Activated CD4-positive, alpha-beta T cell treated with anti-CD3 and anti-CD28 coated beads for 36 hours (primary cell): ENCODE measurements at places on chromosomes 16 and 17.

GRCh38 chr16:23807028-23807427, 28.8 kb upstream of the PRKCB start:
- DNase-seq, result no peak

DNA sequence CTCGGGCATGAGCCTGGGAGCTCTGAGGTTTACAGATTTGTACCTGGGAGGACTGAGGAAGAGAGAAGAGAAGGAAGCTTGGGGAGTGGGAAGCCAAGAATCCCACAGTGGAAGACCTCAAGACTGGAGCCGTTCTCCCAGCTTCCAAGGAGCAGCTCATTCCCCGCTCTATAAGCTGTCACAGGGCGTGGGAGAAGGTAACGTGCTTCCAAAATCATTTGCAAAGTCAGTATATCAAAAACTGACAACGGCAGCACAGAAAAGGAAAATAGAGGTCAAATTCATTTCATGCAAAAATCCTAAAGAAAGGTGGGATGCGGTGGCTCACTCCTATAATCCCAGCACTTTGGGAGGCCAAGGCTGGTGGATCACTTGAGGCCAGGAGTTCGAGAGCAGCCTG, 7.8 kb downstream of the PIK3R5 start:
- no peak for DNase-seq

- no peak for DNase-seq
These were observed 53.4 kb downstream of the PIMREG start for GRCh38 chr17:6497496-6498221.

- peak; percentile 81 for DNase-seq
These were observed 135.8 kb downstream of the WWOX start for GRCh38 chr16:78235168-78235800.

GRCh38 chr16:28202147-28202746, 9.5 kb downstream of the XPO6 start:
- peak; percentile 76 for DNase-seq

DNA sequence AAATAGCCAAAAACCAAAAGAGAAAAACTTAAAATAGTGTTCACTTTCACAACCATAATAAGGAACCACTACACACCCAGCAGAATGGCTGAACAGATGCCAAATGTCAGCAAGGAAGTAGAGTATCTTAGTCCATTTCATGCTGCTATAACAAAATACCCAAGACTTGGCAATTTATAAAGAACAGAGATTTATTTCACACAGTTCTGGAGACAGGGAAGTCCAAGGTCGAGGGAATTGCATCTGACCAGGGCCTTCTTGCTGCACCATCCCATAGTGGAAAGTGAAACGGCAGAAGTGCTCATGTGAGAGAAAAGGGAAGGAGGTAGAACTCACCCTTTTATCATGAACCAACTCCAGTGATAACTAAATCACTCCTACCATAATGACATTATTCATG, 33.8 kb upstream of the CCL22 start:
- DNase-seq, result no peak

DNA sequence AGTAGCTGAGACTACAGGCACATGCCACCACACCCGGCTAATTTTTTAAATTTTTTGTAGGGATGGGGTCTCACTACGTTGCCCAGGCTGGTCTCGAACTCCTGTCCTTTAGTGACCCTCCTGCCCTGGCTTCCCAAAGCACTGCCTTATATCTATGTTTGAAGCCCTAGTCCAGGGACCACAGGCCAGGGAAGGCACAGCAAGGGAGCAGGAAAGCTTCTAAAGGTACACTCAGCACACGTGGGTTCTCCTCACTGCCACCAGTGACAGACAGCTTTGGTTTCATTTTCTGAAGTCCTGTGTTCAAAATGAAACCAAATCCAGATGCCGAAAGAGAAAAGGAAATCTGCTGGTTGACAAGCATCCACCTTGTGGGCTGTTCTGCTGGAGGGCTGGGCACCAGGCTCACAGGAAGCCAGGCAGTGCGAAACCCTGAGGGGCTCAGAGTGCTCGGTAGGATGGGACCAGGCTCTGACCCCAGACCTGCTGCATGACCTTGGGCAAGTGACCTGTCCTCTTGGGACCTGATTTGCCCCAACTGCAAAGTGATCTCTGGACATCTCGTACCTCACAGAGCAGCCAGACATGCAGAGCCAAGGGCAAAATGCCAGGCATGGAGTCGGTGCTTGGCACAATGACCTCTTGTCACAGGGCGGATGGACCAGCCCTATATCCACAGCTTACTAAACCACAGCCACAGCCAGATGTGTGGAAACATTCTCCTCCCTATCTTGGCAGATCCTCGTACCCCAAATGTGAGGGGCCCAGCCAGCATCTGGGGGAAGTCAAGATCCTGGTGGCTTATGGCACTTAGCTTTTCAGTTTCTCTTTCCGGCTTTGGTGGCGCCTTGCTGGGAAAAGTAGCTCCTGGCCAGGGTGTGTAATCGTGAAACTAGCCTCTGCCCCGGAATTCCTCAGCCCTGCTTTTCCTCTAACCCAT, 2.8 kb upstream of the SOCS1 start:
- DNase-seq, result peak; percentile 65

- peak; percentile 85 for DNase-seq
These were observed 6.8 kb downstream of the MPG start for GRCh38 chr16:84718-85406.

DNA sequence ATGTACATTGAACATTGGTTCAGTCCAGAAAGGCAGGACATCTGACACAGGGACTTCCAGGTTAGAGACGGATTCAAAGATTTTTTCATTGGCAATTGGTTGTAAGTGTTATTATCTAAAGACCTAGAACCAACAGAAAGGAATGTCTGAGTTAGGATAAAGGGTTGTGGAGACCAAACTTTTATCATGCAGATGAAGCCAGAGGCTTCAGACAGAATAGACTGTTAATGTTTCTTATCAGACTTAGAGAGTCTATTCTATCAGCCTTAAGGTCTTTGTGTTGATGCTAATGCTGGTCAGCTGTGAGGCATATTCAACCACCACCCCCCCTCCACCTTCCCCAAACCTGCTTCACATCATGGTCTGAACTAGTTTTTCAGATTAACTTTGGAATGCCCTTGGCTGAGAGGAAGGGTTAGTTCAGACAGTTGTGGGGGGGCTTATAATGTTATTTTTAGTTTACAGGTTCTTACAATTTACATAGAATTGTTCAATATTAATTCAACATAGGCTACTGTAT, 2.1 kb upstream of the ITGB3 start:
- no peak for DNase-seq

DNA sequence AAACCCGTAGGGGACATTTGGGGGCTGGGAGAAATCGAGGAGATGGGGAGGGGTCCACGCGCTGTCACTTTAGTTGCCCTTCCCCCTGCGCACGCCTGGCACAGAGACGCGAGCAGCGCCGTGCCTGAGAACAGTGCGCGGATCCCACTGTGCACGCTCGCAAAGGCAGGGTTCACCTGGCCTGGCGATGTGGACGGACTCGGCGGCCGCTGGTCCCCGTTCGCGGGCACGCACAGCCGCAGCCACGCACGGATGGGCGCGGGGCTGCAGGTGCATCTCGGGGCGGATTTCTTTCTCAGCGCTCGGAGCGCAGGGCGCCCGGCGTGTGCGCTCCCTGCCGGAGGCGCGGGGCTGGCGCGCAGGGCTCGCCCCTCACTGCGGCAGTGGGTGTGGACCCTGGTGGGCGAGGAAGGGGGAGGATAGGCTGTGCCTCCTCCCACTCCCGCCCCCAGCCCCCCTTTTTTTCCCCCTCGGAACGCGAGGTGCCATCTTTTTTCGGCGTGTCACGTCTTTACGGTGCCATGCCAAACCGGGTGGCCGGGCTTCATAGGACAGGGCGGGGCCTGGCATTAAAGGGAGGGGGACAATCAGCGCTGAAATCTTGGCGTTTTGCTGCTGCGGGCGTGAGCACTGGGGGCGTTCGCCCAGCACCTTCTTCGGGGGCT, 1.1 kb downstream of the MAPT start:
- peak; percentile 31 for DNase-seq

- no peak for DNase-seq
These were observed 17.3 kb downstream of the MRPS23 start for GRCh38 chr17:57832314-57833178.

DNA sequence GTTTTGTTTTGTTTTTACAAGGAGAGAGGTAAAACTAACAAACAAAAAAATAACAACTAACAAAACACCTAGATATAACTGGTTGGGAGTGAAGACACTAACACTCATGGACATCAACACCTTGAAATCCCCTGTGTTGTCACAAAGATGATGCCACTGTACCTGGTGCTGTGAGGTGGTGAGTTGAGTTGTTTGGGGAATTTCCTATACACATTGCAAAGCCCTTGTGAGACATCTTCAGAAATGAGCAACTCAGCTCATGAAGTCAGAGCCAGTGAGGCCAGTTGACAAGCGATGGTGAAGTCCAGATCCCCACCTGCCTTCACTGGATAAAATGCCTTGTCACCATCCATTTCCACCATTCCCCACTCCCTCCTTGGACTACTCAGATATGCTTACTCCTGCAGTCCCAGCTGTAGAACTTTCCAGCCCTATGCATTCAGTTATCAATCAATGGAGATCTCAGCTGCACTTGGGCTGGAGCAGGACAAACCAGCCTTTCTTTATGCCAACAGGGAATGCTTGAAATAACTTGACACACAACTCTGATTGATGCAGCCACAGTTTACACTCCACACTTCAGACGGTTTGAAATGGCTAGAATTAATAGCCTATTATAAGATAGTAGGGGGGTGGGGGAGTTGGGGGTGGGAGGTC, 22.2 kb downstream of the ANKFN1 start:
- peak; percentile 5 for DNase-seq

GRCh38 chr17:45149669-45150664, 1.7 kb downstream of the HEXIM1 start:
- peak; percentile 70 for DNase-seq

GRCh38 chr16:72277749-72278148, 105.8 kb upstream of the PMFBP1 start:
- no peak for DNase-seq

DNA sequence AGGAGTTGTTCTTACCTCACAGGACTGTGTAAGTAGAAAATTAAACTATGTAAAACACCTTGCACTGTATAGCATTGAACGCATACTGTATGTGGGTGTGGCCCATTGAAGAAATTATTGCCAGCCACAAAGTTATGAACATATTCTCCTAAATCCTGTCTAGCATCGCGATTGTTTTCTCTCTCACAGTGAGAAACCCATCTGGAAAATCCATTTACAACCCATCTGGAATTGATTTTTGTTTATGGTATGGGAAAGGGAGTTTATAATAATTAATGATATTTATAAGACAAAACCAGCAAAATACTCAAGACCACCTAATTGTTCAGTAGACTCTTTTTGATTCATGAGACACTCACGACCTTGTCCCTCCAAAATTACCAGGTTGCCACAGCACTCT, 22.1 kb upstream of the MON1B start:
- DNase-seq, result no peak

DNA sequence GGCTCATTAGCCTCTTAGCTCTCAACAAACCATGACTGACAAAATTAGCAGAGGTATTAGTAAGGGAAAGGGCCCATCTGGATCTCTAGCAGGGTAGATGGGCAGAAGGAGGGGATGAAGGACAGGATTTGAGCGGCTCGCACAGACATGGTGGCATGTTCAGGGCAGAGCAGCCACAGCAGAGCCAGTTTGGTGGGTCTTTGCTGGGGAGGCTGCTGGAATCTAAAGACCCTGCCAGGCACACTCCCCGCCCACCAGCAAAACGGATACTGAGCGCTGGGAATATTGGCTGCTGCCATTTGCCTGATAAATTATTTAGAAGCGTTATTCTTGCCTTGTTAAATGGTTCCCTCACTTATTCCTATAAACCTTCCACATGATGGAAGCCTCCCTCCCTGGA, 20.7 kb upstream of the NAT9 start:
- no peak for DNase-seq

- no peak for DNase-seq
These were observed 1028.1 kb upstream of the EEF2KMT start for GRCh38 chr16:6125483-6126259.

DNA sequence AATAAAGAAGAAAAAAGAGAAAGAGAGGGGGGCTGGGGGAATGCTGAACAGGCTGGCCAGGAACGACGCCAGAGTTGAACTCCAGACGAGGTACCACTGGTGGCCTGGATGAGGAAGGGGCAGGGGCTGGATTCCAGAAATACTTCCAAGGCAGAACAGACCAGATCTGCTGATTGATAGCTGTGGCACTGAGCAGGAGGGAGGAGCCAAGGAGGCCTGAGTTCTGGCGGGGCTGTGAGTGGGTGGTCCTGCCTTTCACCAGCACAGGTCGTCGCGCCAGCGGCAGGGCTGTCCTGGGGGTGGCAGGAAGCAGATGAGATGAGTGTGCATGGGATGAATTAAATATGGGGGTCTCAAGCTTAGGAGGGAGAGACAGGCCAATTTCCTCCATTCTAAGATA, 5.5 kb downstream of the CCDC42 start:
- DNase-seq, result no peak

- no peak for DNase-seq
These were observed 28.7 kb downstream of the MNT start for GRCh38 chr17:2372180-2372579.

DNA sequence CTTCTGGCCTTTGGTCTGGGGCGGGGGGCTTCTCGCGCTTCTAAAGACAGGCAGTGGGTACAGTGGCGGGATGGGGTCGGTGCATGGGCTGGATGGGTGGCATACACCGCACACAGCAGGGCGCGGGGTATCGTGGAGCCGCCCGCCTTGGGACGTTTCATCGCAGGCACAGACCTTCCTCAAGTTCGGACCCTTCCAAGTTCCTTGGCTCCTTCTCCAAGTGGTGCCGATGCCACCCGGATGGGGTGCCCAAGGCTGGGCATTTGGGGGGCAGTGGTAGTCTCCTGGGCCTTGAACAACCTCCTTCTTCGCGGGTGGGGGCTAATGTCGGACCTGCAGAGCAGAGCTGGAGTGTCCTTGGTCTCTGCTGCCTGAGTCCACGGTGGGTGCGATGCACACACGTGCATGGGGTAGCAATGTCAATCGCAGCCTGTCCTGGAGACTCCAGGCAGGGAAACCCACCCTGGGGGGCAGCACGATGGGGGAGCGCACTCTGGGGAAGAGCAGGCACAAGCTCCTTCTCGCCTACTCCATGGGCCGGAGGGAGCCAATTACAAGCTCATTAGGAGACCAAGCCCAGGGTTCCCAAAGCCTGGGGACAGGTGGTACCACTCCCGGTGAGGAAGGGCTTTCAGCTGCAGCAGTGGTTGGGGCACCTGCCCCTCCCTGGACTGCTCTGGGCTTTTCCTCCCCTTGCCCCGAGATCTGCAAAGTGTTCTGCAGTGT, 686 bp upstream of the MTSS2 start:
- no peak for DNase-seq

DNA sequence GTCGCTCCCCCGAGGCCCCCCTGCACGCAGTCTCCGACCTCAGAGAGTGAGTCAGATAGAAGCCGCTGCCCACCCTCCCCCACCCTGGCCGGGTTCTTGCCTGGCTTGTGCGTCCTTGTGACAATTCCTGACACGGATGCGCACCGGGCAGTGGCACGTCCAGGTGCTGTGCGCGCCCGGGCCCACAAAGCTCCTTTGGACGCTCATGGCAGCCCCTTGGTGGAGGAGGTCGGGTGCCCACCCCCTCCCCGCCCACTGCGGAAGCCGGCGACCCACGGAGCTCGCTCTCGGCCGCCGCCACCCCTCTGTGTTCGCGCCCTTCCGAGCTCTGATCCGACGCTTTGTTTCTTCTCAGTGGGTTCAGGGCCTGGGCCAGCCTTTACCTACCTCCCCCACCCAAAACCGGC, 662 bp upstream of the TUBB3 start:
- DNase-seq, result peak; percentile 65
